Epithelial cell of esophagus (primary cell): ENCODE measurements at places on chromosomes 1 and 21.

DNA sequence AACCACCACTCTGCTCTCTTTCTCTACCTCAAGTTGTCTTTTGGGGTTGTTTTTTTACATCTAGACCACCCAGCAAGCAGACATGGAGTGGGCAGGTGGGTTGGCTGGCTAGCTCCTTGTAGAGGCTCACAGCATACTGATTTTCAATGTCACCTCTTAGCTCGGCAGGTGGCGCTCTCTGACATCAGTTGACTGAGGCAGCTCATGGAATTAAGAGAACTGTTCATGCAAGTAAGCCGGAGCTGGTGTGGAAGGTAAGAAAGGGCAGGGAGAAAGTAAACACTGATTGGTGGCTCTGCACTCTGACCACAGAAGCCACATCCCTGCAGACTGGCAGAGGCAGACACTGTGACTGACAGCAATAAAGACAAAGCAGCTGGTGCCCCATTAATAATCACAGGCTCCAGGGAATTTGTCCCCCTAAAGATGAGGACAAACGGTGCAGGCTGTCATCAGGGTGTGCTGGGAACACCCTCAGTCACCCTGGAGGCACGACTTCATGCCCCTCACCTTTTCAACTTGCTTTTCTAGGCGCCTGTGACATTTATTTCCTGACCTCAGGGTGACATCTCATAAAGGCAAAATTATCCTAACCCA lies 226.8 kb downstream of the LMX1A start:
- peak; percentile 78 for DNase-seq

DNA sequence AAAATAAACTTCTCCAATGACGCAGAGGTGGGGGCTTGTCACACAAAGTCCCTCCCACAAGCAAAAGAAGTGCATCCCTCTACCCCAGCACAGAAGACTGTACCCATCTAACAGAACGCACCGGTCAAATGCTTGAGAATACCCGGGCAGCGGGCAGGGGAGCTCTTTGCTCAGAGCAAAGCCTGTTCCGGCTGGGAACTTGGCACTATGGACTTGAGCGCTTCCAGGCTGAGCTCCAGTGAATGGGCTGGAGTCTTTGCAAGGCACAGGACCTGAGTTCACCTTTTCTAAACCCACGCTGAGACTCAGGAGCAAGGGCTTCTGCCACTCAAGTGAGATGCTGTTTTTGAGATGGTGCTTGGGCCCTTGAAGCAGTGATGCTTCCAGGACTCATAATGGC lies 20.3 kb downstream of the RHBG start:
- no peak for DNase-seq

- DNase-seq = peak; percentile 95
These were observed 13.2 kb downstream of the QSOX1 start for GRCh38 chr1:180167721-180168467.

DNA sequence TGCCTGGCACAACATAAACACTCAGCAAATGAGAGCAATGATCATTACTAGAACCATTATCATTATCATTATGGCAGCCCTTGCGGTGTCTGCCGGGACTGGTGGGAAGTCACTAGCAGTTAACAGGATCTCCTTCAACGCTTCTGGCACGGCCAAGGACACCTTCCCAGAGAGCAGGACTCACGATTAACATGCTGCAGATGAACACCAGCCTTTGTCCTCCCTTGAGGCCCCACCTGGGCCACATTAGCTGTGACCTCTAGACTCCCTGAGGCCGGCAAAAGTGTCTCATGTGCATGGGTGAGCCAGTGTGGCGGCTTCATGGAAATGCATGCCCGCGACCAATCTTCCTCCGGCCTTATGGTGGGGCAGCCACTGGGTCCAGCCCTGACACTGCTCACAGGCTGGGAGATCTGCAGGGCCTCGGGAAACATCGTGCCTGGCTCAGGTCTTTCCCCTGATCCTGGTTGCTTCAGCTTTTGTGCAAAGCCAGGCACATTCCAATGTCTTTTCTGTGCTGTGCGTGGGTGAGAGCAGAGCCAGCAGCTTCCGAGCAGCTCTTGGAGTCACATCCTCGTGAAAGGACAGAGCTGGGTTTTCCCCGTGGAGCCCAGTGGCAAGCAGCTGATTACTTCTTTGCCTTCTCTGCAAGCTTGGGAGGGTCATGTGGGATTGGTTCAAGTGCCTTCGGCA lies 107.3 kb downstream of the HMGB4 start:
- DNase-seq = no peak

DNA sequence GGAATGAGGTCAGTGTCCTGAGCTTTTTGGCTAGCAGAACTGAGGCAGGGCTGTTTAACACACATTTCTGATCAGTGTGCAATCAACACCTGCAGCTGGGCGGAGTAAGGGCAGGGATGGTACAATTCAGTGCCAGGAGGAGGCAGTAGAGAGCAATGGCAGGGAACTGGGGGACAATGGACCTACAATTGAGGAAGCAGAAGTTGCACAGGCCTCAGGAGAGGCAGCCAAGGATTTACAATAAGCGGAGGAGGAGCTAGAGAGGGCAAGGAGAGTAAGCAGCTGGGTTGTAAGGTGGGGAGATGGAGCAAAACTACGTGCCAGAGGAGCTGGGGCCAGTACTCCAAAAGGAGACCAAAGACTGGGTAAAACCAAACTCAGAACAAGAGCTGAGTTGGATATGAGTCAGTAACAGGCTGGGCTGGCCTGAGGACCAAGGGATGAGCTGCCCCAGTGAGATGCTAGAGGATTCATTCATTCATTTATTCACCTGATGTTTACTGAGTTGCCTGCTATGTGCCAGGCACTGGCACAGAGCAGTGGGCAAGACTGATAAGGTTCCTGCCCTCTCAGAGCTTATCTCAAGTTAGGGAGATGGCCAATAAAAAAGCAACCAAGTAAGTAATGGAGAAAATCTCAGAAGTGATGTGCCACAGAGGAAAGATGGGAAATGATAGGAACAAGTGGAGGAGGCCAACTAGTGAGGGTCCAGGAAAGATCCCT lies 10.4 kb upstream of the GALE start:
- peak; percentile 61 for DNase-seq

DNA sequence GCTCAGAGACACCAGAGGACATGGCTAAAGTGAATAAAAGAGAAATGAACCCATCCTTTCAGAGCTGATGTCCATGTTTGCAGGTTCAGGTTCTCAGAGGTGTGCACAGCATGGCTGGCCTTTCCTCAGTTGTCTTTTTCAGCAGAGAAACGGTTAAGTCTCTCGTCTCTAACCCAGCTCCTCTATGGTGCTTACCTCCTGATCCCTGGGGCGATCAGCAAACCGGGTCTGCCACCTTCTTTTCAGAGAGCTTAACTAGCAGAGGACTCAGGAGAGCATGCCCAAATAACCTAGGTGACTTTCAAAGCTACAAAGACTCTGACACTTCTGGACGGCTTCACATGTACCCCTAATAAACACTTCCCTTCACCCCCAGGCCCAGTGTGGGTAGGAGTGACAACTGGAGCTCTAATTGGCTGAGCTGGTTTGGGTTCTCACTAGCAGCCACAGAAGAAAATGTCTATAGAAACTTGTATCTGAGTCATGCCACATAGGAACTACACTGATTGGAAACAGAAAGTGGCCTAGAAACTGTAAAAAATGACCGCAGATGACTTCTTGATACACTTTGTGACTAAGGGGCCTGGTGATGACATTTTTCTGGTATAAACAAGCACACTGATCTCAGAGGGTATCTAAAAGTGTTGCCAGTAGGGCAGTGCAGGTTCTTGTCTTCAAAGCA lies at the start of gene AIM2:
AIM2 (minus strand) TSS at position 329 of the 682 bp plus-strand sequence. CDS start 3,267 bp downstream, outside the sequence.
- no peak for DNase-seq

GRCh38 chr21:15243406-15243805 lies 178.6 kb upstream of the NRIP1 start:
- DNase-seq = no peak

- no peak for DNase-seq
These were observed 882.9 kb upstream of the B3GALT2 start for GRCh38 chr1:194069168-194069830.
